Posterior vena cava (tissue), 2 donors: ENCODE measurements at places on chromosomes 5 and 9. TPM values are rescaled to one million over a fixed set of nuclear protein-coding genes. Genes with fewer than 3 reads are reported as not detected.

- peak; percentile 84 for DNase-seq
Observed at GRCh38 chr9:86766912-86767311, 180.4 kb downstream of the GAS1 start.

GRCh38 chr5:65440456-65440855 is 41.3 kb downstream of the ADAMTS6 start:
- DNase-seq, result no peak

CYLC2 gene
- total RNA-seq, result not detected

- no peak for DNase-seq
Observed at GRCh38 chr5:171523781-171524180, 104.3 kb downstream of the FGF18 start.

DNA sequence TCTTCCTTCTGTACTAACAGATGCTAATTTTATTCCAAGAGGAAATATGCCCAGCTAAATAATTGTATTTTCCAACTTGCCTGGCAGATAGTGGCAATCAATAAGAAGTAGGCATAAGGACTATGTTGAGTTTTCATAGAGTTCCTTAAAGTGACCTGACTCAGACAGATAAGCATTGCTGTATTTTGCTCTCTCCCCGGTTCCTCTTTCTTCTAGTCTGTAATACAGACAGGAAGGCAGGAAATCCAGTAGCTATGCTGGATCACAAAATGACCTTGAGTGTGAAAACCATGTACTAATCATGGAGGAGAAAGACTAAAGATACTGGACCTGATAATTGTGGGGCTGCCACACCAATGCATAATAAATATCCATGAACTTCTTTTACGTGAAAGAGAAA is 701.7 kb downstream of the CETN3 start:
- DNase-seq, result no peak

DNA sequence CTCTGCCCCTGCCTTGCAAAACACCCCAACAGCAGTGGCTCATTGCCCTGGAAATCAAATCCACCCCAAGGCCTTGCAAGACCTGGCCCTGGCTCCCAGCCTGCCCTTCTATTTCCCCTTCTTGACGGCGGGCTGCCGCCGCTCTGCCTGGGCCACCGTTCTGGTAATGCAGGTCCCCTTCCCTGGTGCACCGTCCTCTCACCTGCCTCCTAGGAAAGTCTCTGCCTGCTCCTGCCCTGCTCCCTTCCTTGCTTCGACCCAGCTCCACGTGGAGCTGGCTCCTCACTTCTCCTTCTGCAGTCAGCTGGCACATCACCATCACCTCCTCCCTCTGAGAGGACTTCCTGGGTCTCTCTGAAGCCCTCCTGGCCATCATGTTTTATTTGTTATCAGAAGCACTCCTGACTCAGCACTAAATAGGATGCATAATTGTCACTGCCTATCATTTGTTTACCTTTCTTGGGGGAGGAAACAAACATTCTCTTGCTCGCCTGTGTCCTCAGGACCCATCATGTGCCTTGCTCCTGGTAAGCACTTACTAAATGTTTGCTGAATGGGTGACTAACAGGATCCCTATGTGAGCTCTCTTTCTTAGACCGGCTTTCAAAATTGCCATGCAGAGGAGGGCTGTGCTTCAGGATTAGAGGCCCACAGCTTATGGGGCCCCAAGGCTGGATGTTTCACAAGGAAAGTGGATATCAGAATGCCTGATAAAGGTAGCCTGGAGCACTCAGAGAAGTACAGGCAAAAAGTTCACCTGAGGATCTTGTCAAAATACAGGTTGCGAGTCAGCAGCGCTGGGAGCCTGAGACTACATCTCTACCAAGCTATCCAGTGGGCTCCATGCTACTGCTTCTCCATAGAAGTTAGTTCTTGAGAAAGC is 19.6 kb upstream of the C5orf47 start:
- no peak for DNase-seq

GPRIN1 gene
- 1.1 TPM for total RNA-seq

GDF9 gene
- total RNA-seq, result 0.51 TPM

GRCh38 chr5:76351577-76351976 is 51.5 kb upstream of the IQGAP2 start:
- DNase-seq, result no peak

ARHGEF28 gene
- total RNA-seq, result 13.0 TPM

- DNase-seq, result no peak
Observed at GRCh38 chr9:38339496-38339895, 53.0 kb upstream of the ALDH1B1 start.

GRCh38 chr9:69452110-69452782 is 127.2 kb downstream of the ENTREP1 start:
- DNase-seq, result no peak

- DNase-seq, result no peak
Observed at GRCh38 chr5:142860270-142860669, 90.1 kb downstream of the ARHGAP26 start.

DNA sequence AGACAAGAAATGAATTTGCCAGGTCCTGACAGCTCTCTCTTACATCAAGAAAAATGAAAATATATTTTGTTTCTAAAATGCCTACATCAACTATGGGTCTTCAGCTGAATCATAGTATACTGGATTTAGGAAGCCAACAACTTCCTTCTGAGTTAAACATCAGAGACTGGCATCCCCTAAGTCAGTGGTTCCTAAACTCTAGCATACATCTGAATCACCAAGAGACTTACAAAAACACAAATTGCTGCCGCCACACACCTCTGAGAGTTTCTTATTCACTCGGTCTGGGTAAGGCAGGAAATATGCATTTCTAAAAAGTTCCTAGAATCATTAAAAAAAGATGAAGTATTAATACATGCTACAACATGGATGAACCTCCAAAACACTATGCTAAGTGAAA is 60.4 kb upstream of the TMEM252 start:
- DNase-seq, result no peak

DNA sequence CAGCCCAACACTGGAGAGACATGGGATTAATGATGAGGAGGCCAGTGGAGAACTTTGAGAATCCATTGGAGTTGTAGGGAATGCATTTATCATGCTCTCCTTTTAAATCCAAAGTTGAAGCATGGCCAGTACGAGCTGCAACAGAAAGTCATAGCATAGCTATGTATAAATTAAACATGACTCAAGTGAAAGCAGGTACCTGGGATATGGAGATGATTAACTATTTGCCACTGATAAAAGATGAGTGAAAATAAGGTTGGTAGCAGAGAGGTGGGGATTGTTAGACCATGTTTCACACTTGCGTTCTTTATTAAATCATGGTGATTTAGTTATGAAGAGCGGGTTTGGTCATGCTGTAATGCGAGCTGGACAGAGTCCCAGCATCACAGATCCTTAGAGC is 189.6 kb downstream of the ARHGEF28 start:
- DNase-seq, result no peak

GRCh38 chr9:122331523-122331927 is 39.3 kb upstream of the PTGS1 start:
- DNase-seq, result no peak

DNA sequence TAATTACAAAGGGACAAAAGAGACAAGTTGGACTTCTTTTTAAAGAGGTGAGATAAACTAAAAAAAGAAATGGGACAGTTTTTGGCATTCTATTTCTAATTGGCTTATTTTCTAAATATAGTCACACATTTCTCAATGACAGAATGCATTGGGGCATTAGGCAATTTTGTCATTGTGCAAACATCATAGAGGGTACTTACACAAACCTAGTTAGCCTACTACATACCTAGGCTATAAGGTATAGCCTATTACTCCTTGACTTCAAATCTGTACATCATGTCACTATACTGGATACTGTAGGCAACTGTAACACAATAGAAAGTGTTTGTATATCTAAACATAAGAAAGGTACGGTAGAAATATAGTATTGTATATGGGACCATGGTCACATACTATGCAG is 56.1 kb downstream of the LSM11 start:
- DNase-seq, result no peak

DNA sequence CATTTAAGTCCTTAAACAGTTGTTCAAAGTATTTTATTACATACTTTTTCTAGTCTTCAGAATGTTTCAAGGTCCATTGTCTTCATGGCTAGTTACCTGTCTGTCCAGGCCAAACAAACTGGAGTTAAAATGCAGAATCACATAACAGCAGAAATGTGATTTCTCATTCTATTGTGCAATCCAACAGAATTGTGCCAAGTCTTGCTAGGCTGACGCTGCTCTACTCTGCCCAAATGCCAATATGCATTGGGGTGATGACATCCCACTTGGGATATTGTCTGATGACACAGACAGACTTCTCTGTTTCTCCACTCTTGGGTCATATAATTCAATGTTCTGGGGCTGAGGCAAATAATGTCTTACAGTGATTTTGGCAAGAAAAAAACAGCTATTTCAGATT is 5.2 kb upstream of the SLC22A5 start:
- no peak for DNase-seq

IFNA16 gene
- total RNA-seq, result not detected

DNA sequence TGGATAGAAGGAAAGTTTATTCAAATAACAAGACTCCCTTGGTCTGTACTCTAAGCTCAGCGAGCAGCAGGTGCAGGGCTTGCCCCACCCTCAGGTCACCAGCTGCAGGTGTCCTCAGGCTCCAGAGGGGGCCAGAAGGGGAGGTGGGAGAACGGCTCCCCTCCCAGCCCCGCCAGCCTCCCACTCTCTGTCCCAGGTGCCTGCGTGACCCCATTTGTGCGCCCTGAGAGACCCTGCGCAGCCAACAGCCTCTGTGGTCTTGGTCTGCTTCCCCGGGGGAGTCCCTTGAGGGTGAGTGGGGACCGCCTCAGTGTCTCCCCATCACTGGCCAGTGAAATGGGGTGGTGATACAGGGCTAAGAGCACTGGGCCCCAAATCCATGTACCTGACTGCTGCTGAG is 62.3 kb upstream of the STXBP1 start:
- DNase-seq, result no peak

DNA sequence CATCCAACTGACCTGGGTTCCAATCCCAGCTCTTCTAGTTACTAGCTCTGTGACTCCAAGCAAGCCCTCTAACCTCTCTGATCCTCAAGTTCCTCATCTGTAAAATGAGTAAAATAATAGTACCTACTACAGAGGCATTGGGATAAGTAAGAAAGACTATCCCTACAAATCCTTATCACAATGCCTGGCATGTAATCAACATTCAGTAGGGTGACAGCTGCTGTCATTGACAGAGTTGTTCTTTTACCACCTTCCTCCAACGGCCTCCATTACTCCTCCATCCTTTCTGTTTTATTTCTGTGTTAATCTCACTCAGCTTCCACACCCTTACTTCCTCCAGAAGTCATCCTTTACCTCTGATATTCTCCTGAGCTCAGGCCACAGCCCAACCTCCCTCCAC is 40.4 kb downstream of the FGF1 start:
- no peak for DNase-seq
